HuH-7 (cell line): ENCODE measurements at places on chromosomes 2 and 18.

- no peak for DNase-seq
Observed at GRCh38 chr2:230739961-230740360, 27.3 kb downstream of the CAB39 start.

- no peak for DNase-seq
Observed at GRCh38 chr2:167818521-167818920, 428.9 kb downstream of the STK39 start.

DNA sequence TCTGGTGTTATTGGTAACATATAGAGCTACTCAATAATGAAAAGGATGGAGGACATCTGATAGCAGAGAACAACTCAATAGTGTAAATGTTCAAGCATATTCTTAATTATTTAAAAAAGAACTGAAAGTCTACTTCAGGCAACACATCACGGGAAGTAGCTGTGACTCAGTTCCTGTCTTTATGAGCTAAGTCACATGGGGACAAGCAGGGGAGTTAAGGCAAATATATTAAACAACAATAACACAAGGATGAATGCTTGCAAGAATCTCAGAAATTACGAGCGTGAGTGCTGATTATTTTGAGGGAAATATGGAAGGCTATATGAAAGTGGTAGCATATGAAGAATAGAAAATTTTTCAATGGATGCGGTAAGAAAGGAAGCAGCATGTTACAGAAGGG is 4.0 kb upstream of the HNMT start:
- no peak for DNase-seq

DNA sequence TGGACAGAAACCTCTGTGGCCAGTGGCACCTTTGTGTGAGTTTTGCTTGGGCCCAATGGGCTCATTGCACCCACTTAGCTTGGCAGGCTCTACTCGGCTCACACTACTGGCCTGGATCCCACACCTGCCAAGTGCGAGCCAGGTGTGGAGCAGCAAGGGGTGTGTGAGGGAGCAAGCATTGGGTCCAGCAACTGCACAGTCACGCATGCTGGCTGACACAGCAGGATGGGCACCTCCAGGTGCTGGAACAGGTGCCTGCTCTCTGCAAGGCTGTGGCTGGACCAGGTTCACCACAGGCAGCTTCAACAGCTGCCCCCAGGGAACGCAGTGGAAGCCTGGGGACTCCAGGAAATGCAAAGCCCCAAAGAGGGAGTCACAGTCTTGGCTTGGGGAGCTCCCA is 94.2 kb downstream of the DOK6 start:
- DNase-seq, result no peak

DNA sequence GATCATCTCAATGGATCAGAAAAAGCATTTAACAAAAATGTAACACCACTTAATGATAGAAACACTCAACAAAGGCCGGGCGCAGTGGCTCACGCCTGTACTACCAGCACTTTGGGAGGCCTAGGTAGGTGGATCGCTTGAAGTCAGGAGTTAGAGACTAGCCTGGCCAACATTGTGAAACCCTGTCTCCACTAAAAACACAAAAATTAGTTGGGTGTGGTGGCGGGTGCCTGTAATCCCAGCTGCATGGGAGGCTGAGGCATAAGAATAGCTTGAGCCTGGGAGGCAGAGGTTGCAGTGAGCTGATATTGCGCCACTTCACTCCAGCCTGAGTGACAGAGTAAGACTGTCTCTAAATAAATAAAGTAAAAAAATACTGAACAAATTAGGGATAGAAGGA is 74.6 kb downstream of the PLB1 start:
- DNase-seq, result no peak

DNA sequence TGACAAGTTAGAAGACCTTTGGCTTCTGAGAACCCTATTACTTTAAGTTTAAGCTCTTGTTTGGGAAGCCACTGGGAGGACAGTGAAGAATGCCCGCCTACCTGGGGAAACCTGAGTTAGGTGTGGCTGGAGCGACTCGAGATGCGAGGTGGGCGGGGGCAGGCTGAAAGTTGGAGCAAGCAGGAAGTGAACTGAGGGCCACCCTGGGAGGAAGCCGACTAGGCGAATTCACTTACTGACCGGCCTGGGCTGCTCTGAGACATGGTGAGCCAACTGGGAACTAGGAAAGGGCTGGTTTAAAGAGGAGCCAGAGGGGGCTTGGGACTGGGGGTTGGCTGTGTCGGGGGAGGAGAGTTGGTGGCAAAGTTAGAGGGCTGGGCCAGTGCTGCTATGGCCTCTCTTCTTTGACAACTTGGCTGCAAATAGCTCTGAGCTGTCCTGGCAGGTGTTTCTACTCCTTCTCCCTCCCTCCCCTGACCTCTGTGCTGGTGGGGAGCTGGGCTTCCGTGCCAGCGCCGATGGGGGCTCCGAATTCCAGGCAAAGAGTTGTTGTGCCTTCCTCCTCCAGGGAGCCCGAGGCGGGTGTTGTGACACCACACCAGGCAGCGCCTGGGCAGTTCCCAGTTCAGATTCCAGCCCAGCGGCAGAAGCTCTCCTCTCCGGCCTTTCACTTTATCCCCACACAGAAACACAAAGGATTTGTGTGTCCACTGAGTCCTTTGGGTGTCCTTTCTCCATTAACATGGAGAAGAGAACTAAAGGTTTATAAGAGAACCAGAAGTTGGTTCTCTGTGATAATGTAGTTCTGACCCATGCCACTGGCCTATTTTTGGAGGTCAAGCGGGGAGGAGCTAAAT is at the start of gene VAMP8:
VAMP8 (plus strand) TSS at position 201 of the 857 bp plus-strand sequence; CDS start at position 262, 61 bp downstream.
- DNase-seq, result no peak

DNA sequence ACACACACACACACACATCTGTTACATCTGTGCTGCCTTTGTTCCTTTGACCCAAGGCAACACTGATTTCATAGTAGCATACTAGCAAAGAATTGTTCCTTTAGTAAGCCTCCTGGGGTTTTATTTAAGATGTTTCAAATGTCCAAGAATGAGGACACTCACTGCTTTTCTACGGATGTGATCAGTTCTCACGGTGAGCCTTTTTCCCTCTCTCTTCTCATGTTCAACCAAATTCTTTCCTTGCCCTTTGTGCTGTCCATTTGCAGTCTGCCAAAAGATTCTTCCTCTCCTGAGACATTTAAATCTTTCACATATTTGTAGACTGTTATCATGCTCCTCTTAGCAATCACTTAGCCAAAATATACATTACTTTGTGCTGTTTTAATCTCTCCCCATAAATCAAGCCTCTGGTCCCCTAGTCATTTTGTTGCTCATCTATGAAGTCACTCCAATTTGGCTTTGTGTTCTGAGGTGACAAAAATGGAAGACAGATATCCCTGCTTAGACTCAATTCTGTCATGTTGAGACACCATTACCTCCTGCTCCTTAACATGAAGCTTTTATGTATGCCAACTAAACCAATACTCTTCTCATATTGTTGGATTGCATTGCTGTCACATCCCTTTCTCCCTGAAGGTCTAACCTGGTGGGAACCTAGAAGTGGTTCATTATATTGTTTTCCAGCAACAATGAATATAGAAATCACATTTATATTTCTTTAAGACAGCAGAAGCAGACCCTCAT is 1605.3 kb upstream of the ACVR2A start:
- no peak for DNase-seq

- DNase-seq, result no peak
Observed at GRCh38 chr18:70450426-70451253, 161.8 kb downstream of the SOCS6 start.

GRCh38 chr2:188158337-188159100 is 133.2 kb upstream of the GULP1 start:
- DNase-seq, result no peak

DNA sequence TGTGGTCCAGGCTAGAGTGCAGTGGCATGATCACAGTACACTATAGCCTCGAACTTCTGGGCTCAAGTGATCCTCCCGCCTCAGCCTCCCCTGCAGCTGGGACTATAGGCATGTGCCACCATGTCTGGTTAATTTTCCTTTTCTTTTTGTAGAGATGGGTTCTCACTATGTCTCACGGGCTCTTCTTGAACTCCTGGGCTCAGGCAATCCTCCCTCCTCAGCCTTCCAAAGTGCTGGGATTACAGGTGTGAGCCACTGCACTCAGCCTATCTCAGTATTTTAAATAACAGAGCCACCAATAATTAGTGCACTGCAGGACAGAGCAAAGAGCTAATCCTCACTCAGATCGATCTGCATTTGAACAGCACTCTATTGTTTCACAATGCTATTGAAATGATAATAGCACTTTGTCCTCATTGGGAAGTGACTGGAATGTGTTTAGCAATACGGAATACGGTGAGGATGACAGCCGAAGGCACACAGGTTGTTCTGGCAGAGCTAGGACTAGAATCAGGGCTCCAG is 335.9 kb downstream of the DLGAP1 start:
- DNase-seq, result no peak

DNA sequence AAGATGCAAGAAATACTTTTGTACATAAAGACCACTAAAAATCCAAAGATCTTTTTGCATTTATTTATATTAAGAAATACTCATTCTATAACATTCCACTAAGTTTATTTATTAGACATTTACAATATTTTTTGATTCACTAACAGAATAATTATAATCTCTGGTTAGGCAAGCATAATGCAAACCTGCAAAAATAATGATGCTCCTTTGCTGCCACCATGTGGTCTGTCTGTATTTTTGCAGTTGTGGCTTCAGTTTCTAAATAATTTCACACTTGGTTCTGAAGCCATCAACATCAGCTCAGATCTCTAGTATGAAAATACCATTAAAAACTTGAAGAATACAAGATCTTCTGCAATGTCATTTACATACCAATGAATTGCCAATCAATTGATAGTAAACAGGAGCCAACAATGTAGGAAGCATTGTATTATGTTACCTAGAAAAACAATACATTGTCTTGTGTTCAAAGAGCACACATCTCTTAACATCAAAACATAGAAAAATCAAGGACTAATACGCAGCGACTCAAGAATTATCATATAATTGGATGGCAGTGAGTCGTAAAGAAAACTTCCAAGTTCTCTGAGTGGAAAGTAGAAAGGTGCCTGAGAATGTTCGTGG is 28.8 kb upstream of the WDR75 start:
- peak; percentile 9 for DNase-seq

DNA sequence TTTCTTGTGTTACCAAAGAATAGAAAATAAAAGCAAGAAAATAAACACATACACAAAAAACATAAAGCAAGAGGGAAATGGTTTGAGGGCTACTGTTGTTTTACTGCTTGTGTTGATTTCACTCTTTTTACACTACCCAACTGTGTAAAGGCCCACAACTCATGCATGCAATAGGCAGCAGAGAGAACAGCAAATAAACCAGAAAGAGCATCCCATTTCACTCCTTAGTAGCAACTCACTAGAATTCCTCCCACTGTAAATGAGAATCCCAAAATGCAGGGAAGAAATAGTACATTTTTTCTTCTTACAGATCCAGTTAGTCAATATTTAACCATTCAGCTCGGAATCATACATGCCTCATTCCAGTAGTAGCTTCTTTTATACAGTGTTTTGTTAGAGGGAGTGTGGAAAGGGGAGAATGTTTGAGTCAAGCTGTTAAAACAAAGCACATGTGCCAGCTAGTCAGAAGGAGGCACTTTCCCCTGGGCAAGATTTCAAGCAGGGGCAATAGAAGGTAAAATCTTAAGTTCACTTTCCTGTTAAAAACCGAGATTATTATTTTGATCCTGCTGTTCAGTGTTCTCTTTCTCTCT is 147.2 kb upstream of the FAM98A start:
- no peak for DNase-seq

GRCh38 chr2:47254464-47254863 is 99.4 kb upstream of the STPG4 start:
- no peak for DNase-seq

DNA sequence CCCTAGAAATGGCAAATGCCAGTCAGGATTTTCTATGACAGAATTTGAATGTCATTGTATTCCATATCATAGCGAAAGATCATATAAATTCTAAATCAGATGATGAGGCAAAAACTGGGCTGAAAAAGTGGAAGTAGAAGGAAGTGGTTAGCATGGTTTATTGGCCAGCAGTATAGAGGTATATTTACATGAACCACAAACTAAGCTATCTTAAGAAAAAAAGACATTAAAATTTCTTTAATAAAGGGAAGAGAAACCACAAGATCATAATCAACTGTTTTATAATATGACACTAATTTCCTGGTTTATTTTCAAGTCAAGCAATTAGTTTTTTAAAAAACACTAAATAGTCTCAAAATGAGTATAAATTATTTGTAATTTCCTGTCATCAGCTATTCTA is 123.2 kb upstream of the LRP1B start:
- DNase-seq, result no peak

- no peak for DNase-seq
Observed at GRCh38 chr18:21049306-21049705, 62.3 kb downstream of the ROCK1 start.

DNA sequence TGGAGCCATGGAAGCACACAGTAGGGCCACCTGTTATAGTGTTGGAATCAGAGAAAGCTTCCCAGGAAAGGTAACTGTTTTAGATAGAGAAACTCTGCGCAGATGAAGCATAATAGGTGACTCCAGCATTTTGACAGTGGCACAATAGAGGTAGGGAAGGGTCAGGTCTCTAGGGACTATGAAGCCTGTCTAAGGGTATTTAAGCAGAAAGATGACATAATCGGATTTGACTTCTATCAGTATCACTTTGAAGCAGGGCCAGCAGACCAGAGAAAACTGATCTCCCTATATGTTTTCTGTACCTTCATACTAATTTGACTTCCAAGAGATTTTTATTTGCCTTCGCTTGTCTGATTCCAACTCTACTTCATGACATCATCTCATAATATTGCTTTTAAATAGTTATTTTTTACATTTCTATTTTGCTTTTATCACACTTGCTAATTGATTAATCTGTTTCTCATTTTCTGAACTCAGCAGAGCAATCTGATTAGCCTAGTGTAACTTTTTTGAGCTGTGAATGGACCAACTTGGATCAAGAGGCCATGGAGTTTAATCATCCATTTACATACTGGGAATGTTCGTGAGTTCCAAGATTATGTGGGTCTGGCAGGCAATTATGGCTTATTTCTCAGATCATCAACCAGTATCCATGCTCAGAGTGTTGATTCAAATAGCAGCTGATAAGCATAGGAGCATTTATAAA is 8.4 kb upstream of the HIBCH start:
- DNase-seq, result no peak

DNA sequence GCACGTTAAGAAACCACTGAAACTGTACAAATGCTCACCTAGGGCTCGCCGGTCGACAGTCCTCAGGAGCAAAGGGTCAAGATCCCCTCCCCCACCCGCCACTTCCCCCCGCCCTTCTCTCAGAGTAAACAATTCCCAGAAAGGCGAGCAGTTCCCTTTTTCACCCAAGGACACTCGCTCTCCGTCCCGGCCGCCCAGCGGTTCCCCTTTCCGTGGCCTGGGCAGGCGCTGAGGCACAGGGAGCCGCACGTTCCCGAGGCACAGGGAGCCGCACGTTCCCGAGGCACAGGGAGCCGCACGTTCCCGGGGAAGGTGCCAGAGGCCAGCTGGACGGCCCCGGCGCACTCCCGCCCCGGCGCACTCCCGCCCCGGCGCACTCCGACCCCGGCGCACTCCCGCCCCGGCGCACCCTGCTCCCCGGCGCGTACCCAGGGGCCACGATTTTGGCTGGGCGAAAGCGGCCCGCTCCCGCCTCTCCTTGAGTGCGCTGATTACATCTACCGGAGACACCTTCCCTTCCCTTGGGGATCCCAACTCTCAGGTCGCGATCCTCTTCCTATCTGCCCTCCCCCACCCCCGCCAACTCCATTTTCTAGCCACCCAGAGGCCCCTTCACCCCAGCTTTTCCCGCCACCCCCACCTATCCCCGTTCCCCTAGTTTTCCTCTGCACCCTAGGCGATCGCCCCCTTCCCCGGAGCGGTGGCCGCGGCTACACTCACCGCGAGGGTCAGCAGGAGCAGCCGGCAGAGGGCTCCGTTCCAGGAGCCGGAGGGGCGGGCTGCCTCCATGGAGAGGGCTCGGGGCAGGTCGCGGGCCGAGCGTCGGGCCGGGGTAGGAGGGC is 817 bp downstream of the DSC2 start:
- DNase-seq, result peak; percentile 39
